Activated T-cell treated with anti-CD3 and anti-CD28 coated beads, Interleukin-2, amount 50 U/mL, for 72 hours (primary cell): ENCODE measurements at places on chromosomes 3 and 15.
A peak's percentile ranks its signal among the peaks of the same experiment; 100 is the strongest.

- no peak for DNase-seq
Observed at GRCh38 chr15:100708916-100709315, 106.5 kb downstream of the ASB7 start.

DNA sequence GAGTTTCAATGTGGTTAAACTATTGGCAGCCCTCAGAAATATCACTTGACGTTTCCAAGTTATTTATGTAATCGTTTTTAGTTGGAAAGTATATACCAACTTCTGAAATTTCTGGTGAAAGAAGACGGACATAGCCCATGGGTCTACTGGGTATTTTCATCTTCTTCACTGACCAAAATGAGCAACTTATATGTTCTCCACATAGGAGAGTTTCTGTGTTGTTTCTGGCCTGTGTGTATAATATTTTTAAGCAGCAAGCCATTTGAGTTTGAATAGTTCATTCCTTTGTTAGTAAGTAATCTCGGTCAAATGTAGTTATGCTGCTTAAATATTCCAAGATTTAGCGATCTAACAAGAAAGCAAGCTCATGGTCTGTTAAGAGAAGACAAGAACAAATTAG lies 57.3 kb downstream of the ADAMTSL3 start:
- DNase-seq: no peak

DNA sequence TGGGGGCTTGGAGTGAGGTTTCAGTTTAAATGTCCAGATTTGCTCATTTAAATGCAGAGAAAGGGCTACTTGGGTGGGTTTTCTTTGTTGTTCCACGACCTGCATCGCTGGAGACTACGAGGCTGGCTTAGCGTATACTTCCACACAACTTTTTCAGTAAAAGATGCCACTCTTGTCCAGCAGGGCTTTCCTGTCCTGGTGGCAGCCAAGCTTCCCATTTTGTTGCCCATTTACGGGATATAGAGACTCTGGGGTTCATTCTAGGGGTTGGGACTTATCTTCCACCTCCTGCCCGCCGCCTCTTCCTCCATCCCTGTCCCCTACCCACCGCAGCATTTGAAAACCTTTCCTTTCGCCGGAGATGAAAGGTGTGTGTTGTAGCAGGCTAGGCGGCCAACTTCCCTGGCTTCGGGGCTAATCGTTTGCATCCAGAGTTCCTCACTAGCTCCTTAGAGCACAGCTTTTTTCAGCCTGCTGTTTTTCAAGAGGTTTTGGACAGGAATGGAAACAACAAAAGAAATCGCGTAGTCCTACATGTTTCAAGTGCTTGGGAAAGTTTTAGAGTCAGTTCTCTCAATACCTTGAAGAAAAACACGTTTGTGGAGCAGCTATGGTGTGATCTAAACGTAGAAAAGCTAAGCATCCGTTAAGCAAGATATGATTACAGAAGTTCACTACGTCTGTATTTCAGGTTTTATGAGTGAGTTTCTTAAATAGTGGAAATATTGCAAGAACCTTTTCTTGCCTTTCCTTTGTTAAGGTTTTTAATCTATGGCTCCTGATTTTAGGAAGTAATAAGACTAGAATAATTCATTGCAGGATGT lies 843 bp downstream of the CHRNA5 start:
- DNase-seq: no peak

- no peak for DNase-seq
Observed at GRCh38 chr3:8301977-8302735, 199.5 kb upstream of the LMCD1 start.

GRCh38 chr15:60591496-60592370 lies 112.8 kb upstream of the ICE2 start:
- peak; percentile 55 for DNase-seq

DNA sequence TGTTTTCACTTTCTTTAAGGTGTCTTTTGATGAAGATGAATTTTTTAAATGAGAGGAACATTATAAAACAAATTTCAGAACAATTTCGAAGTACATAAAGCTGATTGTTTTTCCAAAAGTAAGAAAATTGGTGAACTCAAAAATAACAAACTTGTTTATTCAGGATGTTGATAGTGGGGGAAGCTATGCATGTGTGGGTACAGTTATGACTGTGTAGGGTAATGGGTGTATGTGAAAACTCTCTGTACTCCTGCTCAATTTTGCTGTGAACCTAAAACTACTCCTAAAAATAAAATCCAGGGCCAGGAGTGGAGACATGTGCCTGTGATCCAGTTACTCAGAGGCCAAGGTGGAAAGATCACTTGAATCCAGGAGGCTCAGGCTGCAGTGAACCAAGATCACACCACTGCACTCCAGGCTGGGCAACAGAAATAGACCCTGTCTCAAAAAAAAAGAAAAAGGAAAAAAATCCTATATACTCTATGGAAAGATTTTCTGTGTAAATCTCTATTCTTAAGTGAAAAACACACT lies 37.2 kb downstream of the PIK3CB start:
- no peak for DNase-seq

DNA sequence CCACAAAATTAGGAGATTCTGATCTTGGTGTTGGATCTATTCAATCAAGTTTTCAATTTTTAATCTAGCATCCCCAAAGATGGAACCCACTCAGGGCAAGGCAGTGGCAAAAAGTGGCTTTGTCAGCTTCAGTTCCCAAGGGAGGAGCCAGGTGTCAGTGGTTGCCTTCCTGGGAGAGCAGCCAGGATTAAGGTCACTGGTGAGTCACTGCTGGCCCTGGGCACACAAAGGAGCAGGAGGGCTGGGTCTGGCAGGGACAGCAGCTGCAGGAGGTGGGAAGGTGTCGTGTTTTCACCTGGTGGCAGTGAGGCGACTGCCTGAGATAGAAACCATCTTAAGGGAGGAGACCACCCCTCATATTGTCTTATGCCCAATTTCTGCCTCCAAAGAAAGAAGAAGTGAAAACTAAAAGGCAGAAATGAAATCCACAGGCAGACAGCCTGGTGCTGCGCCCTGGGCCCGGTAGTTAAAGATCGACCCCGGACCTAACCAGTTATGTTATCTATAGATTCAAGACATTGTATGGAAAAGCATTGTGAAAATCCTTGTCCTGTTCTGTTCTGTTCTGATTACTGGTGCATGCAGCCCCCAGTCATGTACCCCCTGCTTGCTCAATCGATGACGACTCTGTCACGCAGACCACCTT lies 5.9 kb upstream of the KLHL25 start:
- DNase-seq: no peak

- DNase-seq: peak; percentile 32
Observed at GRCh38 chr3:106302451-106303221, 433.8 kb upstream of the CBLB start.

GRCh38 chr15:92020804-92021203 lies 167.3 kb downstream of the SLCO3A1 start:
- DNase-seq: no peak

- DNase-seq: no peak
Observed at GRCh38 chr3:131596884-131597283, 94.1 kb upstream of the MRPL3 start.

- no peak for DNase-seq
Observed at GRCh38 chr3:42476225-42477125, 26.0 kb upstream of the VIPR1 start.

DNA sequence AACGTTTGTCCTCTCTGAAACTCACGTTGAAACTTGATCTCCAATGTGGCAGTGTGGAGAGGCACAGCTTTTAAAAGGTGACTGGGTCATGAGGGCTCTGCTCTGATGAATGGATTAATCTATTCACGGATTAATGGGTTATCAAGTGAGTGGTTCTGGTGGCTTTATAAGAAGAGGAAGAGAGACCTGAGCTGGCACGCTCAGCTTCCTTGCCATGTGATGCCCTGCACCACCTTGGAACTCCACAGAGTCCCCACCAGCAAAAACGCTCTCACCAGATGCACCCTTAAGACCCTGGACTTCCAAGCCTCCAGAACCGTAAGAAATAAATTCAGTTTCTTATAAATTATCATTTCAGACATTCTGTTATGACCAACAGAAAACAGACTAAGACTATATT lies 2.6 kb downstream of the PPP1R2 start:
- no peak for DNase-seq

GRCh38 chr3:27342267-27342666 lies 26.9 kb downstream of the NEK10 start:
- no peak for DNase-seq

GRCh38 chr3:119817583-119818363 lies 35.9 kb downstream of the NR1I2 start:
- no peak for DNase-seq

GRCh38 chr3:137171834-137172603 lies 214.2 kb downstream of the IL20RB start:
- DNase-seq: no peak

GRCh38 chr3:53286727-53287126 lies 30.9 kb upstream of the TKT start:
- no peak for DNase-seq

- DNase-seq: no peak
Observed at GRCh38 chr3:133862161-133862560, 33.5 kb downstream of the RAB6B start.

DNA sequence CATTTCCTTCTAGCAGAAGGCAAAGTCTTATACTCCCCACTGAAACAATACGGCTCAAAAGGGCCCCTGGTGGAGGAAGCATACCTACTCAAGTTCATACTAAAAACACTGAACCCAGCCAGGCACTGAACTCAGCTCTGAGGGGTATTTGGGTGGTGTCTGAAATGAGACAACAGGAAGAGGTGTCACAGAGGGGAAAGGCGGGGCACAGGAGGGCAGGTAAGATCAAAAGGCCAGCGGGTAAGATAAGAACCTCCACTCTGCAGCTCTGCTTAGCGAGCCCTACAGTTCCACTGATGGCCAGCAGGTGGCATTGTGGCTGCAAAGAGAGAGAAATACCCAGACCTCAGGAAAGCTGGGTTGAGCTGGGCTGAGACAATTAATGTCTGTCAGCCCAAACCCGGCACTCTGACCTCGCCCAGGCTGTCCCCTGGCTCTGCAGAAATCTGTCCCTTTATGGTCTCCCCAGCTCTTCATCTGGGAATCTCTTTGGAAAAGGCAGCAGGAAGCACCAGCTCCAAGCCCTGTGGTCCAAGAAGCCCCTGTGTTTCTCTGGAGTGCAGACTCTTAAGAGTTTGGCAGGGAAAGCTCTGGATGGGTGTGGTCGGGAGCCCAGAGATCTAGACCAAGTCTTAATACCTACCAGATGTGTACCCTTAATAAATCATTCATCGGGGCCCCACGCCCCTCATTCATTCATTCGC lies 8.4 kb downstream of the MFGE8 start:
- peak; percentile 93 for DNase-seq

DNA sequence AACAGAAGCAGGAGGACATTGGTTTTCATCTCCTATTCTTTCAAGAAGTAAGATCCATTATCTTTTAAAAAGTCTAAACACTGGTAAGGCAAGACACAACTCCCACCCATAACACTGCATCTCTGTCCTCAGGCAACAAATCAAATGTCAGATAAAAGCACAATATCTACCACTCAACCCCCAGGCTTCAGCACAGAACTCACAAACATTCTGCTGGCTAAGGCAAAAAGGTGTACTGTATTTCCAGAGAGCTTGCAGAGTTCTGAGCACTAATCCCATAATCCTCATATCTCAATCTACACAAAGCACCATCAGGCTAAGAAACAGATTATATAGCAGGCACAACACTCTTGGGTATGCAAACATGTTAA lies 20.9 kb downstream of the RAF1 start:
- DNase-seq: no peak

- no peak for DNase-seq
Observed at GRCh38 chr3:10137178-10137577, 4.4 kb upstream of the VHL start.

DNA sequence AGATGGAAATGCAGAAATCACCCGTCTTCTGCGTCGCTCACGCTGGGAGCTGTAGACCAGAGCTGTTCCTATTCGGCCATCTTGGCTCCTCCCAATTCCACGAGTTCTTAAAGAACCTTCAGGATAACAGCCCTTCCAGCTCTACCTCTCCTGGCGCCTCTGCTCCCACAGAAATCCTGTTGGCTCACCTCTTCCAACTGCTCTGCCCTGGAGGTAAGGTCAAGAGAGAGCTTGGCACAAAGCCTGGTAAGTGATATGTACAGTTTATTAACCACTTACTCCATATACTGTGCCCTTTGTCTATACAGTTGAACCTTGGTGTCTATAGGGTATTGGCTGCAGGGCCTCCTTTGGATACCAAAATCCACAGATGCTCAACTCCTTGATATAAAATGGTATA lies 17.8 kb upstream of the FGF12 start:
- DNase-seq: no peak

- no peak for DNase-seq
Observed at GRCh38 chr3:81485444-81485865, 276.0 kb downstream of the GBE1 start.

GRCh38 chr15:33535135-33535534 lies 224.4 kb downstream of the RYR3 start:
- no peak for DNase-seq

DNA sequence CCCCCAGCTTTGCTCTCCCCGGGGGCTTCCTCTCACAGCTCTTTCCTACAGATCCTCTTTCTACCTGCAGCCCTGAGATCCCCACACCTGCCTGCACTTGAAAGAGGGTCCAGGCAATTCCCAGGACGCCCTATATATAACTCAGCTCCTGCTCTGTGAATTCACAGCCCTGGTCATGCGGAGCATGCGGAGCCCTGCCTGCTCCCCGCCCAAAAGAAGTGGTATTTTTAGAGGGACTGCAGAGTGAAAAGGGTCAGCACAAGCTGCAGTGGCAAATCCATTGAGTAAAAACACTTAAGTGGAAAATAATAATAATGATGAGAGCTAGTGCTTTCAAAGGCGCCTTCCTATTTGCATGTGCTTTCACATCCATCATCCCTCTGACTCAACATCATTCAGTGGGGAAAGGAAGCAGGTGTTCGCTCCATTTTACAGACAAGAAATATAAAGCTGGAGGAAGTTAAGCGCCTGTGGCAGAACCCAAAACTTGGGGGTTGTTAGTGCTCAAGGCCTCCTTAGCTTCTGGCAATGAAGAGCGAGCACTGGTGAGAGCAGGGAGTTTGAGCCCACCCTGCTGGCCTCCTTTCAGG lies 76.3 kb upstream of the LIPC start:
- no peak for DNase-seq

DNA sequence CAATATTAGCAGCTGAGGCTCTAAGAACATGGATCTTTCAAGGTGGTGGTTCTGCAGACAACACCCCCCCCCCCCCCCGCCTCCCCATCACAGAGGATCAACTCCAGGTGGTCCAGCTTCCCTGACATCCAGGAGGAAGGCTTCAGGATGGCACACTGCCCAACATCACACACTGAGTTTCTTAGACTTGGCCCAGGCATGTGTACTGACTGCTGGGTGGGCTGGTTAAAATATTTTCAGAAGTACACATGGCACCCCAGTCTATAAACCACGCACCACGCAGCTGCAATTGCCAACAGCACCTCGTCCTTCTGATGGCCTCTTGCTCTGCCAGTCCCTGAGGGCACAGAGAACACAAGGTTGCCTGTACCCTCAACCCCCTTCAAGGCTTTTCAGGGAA lies 22.1 kb downstream of the SRPRB start:
- DNase-seq: no peak
